ENCODE measurements at places on chromosomes 5 and 9.

DNA sequence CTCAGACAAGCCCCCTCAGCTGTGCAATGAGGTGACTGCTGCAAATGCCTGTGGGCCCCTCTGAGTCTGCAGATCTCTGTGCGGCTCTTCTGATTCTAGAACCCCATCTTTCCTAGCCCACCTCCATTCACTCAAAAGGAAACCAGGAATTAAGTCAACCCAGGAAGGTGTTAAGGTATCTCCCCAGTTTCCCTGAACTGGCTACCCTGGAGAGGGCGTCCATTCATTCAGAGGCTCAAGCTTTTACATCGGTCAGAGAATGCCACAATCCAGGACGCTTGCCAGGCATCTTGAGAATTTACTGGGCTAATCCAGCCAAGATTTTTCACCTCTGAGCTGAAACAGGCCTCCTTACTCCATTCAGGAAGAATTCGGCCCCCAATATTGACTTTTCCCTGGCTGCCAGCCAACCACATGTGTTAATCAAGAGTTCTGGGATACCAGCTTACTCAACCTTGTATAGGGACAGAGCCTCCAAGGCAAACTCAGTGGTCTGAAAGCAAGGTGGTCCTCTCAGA is 889 bp upstream of the ADAMTS12 start:
- DNase-seq = peak; percentile 49

DNA sequence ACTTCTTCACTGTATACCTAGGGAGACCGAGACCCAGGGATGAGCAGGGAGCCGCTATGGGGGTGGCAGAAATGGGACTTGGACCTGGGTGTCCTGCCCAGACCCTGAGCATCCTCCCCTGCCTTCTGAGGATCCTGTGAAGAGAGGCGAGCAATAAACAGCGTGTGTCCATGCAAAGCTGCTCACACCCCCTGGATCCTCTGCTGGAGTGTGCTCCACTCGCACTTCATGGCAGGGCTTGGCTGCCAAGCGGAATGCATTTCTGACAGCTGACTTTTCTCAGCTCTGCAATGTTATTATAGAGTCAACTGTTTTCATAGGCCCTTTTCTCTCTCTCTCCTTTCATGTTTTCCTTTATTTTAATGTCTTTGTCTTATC is 31.0 kb upstream of the ALDH1B1 start:
- DNase-seq = peak; percentile 76

GRCh38 chr5:90691533-90691932 is 132.9 kb downstream of the ADGRV1 start:
- no peak for DNase-seq

- DNase-seq = no peak
Observed at GRCh38 chr9:133383438-133383837, 7.3 kb downstream of the STKLD1 start.

- DNase-seq = no peak
Observed at GRCh38 chr5:35741971-35742370, 114.7 kb upstream of the IL7R start.

DNA sequence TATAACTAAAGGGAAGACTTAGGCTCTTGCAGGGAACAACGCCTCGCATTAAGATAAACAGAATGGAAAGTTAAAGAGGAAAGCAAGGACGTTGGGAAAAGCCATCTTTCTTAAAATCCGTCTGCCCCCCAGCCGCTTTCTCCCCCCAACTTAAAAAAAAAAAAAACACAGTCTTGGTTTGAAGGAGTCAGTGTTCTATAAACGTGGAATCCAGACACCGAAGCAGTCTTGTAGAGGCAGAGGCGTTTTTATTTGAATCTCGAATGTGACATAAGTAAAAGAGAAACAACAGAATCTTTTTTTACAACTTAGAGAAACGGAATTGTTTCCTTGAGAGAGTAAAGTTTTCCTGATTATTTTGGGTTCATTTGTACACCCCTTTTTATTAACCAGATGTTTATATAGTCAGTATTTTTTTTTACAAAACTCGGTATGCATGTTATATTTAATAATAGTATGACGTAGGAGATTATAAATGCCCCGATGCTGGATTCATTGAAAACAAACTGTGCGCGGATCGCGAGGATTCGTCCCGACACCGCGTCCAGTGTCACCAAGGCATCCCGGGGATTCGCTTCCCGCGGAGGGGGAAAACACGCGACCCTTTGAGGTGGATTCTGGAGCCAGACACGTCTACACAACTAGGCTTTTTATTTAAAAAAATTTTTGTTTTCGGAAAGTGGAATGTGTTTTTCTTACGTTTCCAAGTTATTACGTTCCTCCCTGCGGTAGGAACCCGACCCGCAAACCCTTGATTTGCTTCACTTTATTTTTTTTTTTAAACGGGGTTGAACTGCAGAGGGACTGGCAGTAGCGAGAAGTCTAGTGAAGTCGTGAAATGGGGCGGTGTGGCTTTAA is 6.7 kb downstream of the PTCH1 start:
- peak; percentile 68 for DNase-seq

DNA sequence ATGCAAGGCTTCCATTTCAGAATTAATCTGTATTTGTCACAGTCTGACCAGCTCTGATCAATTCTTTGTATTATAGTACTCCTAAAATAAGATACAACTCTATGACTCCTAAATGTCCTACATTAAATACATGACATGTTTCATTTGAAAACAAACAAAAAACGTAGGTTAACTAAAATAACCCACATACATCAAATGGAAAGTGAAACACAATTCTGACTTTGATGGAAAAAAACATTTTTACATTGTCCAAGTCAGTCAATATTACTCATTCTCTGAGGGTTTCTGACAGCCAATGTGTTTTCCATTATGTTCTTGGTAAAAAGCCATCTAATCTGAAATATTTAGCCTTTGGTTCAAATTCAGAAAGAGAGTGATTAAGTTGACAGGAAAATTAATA is 8.7 kb downstream of the HMGCS1 start:
- DNase-seq = no peak

GRCh38 chr5:151020304-151021110 is at the start of gene GPX3:
TSS of gene GPX3 (plus strand) at chr5:151020591. CDS start at chr5:151020655, 64 bp downstream.
- DNase-seq = peak; percentile 89

DNA sequence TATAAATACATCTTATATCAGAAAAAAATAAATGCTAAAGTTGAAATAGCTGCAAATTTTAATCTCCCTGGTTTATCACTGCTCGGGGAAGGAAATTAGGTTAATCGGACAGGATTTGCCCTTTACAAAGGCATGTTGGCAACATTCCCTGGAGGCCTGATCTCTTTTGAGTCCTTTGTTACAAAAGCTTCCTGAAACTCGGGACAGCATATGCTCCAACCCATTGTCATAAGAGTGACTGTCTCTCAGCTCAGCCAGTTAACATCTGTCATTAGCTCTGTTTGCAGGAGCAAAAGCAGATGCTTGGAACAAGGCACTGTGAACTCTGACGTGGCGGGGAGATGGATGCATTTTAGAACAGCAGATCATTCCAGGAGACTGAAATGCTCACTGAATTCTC is 80.6 kb downstream of the MYO10 start:
- peak; percentile 39 for DNase-seq

DNA sequence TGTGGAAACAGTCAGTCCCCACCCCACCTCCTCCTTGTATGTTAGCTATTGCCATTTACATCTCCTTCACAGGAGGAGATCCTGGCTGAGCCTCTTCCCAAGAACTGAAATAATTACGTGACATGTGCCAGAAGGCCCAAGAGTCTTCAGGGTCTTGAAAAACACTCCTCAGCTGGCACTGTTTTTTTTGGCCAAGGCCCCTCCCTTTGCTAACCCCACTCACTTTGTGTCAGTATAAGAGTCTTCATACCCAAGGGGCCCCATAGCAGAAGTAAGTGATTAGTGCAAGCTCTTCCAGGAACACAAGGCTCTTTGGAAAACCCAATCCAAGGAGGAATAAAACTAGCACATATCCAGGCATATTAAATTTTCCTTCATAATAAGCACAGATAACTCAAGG is 5.7 kb upstream of the LARP1 start:
- DNase-seq = no peak

DNA sequence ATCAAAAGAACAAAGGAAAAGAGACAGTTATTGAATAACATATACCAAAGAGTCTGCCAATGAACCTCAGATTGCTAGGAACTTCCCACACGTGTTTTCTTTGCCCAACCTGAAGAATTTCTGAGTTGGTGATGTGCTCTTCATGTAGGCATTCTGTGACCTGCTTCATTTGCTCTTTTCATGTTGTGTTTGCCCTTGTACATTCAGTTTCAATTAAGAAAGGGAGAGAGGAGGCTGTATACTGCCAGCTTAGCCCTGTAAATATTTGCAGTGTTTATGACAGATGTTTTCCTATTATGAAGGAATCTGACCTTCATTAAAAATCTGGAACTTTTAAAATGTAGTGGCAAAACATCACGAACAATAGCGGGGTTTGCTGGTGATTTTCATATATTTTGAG is 168.5 kb downstream of the GAS1 start:
- no peak for DNase-seq

DNA sequence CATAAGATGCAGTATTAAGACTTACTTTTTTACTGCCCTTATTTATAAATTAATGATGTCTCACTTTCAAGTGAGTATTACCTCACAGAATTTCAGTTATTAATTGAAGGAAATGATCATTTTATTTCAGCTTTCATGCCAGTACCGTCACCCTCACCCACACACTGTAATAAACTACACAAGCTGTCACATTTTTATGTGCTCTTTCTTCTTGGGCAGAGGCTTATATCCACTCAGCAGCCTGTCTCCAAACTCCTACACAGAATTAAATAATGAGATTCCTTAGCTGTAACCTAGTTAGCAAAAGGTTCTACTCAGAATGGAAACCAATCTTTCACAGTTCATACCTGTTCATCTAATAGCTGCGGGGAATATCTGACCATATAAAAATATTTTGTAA is 1915.8 kb upstream of the CDH6 start:
- no peak for DNase-seq

DNA sequence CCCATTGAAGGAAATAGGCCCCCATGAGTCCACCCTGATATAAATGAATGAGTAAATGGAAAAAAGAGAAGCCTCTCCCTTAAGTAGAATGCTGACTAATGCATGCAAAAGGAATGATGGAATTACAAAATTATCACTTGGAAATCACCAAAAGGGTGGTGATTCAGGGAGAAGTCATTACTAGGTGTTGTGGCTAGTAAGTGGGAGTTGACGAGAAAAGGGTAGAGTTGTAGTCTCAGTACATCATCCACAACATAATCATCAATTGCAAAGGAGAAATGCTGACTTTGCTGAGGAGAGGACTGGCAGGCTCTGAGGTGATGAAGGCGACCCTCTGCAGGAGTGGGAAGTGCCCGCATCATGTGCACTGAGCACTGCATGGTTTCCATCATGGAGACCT is 201.5 kb upstream of the S1PR3 start:
- no peak for DNase-seq

DNA sequence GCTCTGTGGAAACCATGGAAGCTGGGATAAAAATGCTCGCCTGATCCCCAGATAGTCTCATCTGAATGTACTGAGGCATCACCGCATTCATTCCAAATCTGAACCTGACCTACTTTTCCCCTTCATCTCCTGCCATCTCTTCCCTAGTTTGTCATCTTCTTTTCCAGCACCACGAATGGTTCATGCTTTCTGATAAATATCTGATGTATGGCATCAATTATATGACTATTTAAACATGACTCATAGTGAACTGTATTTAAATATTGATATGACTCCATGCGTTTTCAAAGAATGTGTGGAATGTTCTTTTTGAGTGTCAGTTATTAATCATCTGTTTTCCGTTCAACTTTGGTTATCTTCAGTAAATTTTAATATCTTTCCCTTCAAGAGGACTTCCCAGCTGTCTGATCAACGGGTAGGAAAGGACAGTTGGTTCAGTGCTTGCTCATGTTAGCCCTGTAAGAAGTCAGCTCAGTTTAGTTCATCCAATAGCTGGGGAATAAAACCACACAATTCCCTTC is 21.1 kb downstream of the BASP1 start:
- no peak for DNase-seq

- peak; percentile 19 for DNase-seq
Observed at GRCh38 chr9:112887381-112887780, 3.3 kb downstream of the SLC46A2 start.

DNA sequence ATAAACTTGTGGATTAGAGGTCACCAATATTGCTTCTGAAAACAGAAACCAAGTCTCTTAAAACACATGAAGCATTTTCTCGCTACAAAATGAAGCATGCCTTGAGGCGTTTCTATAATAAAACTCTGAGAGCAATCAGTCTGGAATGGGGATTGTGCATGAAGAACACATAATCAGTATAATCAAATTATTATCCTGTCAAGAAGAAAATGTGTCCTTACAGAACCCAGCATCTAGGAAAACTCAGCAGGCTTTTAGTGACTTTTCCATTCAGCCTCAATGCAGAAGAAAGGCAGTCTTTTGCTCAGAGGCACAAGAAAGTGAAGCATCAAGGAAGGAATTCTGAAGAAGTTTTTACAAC is 121.9 kb downstream of the CDH18 start:
- DNase-seq = no peak

- DNase-seq = peak; percentile 36
Observed at GRCh38 chr5:178111925-178112324, 1.4 kb upstream of the N4BP3 start.

GRCh38 chr9:137303151-137303892 is 1.3 kb upstream of the NRARP start:
- peak; percentile 74 for DNase-seq

DNA sequence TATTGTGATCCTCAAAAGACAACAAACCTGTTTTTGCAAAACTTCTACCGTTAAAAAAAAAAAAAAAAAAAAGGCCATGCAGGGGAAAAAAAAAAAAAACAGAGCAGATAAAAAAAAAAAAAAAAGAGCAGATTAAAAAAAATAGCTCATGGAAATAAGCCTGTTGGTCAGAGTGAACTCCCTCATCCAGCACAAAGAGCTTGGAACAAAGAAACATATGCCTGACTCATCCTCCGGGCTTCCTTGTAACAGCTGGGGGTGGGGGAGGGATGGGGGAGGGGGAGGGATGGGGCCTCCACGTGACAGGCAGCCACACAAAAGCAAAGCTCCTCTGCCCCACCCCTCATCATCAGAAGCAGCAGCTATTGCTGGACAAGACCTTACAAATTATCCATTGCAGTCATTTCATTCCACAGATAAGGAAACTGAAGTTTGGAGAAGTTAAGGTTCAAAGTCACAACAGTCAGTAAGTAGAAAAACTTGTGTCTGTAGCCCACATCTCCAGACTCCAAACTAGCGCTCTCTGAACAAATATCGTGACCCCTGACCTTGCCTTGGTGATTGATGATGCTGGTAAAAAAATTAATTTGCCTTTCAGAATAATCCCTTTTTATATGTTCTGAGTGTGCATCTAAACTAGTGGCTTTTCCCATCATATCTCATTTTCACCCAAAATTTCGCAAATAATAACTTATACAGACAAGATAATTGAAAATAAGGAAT is 38.9 kb downstream of the SLC35D2 start:
- DNase-seq = no peak

All from stomach (tissue), 19 donors.